AG10803 (cell line): ENCODE measurements at places on chromosomes 11 and 22.
A peak's percentile ranks its signal among the peaks of the same experiment; 100 is the strongest.

GRCh38 chr11:34049028-34049427 lies 2.5 kb upstream of the CAPRIN1 start:
- no peak for DNase-seq

DNA sequence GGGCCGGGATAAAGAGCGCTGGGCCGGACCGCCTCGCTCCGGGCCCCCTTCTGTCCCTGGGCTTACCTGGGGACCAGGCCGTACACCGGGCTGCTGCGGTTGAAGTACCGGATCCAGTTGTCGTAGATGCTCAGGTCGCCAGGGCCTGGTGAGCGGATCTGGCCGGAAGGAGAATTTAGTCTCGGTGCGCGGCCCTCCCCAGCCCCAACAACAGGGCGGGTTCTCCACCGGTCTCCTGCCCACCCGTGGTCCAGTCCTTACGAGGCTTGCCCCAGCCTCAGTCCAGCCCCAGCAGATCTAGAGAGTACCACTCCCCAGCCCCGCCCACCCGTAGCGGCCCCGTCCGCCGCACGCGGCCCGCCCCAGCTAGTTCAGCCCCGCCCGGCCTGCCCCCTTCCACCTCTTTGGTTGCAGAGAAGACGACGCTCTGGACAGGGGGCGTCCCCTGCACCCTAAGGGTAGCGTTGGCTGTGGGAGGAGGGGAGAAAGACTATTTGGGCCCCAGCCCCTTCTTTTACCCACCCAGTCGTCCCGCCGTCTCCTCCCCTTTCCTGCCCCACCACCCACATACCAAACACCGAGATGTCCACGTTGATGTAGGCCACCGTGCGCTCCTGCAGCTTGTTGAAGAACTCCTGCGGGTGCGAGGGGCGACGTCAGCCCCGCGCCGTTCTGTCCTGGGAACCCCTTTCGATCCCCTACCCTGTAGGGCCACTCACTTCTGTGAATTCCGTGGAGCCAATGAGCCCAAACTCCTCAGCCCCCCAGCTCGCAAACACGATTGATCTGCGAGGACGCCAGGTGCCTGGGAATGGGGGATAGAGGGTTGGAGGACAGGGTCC lies 6.8 kb downstream of the SAC3D1 start:
- peak; percentile 22 for DNase-seq

DNA sequence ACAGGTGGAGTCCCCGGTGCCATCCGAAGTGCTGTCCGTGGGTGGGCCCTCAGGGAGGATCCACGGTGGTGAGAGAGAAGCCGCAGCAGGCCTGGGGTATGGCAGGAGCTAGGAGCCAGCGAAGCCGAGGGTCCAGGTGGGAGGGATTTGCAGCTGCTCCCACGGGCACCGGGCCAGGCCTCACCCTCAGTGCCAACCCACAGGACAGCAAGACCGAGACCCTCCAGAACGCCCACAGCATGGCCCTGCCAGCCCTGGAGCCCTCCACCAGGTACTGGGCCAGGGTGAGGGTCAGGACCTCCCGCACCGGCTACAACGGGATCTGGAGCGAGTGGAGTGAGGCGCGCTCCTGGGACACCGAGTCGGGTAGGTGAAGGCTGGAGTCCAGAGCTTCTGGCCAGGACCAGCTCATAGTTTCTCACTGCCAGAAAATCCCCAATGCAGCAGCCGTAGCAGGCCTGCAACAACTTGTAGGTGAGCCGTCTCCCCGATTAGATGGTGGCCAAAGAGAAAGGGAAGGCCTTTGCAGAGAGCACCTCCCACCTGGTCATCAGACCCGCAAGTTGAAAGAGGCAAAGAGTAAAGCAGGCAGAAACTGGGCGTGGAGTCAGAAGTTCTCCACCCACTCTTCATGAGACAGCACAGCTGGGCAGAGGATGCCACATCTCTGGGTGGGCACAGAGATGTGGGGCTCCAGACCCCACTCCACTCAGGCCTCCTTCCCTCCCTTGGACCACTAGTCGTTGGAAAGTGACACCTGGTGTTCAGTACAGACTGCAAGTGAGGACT lies 20.4 kb downstream of the CSF2RB start:
- DNase-seq, result no peak

- DNase-seq, result no peak
Measured at GRCh38 chr11:56852131-56852530, 103.6 kb upstream of the OR9G4 start.

- peak; percentile 14 for DNase-seq
Measured at GRCh38 chr11:29019960-29020683, 911.9 kb downstream of the METTL15 start.

GRCh38 chr11:11899401-11899800 lies 57.6 kb downstream of the USP47 start:
- DNase-seq, result no peak

GRCh38 chr11:35099278-35100012 lies 39.5 kb upstream of the CD44 start:
- DNase-seq, result peak; percentile 83

GRCh38 chr11:119094816-119095065 lies 6.9 kb downstream of the DPAGT1 start:
- DNase-seq, result peak; percentile 88

- DNase-seq, result no peak
Measured at GRCh38 chr11:60594998-60595642, 79.9 kb downstream of the MS4A13 start.
